ENCODE measurements at places on chromosomes 2 and 18.

GRCh38 chr2:144356402-144356801 lies 163.5 kb downstream of the ZEB2 start:
- no peak for DNase-seq

GRCh38 chr2:231256494-231256893 lies 58.1 kb downstream of the ARMC9 start:
- no peak for DNase-seq

DNA sequence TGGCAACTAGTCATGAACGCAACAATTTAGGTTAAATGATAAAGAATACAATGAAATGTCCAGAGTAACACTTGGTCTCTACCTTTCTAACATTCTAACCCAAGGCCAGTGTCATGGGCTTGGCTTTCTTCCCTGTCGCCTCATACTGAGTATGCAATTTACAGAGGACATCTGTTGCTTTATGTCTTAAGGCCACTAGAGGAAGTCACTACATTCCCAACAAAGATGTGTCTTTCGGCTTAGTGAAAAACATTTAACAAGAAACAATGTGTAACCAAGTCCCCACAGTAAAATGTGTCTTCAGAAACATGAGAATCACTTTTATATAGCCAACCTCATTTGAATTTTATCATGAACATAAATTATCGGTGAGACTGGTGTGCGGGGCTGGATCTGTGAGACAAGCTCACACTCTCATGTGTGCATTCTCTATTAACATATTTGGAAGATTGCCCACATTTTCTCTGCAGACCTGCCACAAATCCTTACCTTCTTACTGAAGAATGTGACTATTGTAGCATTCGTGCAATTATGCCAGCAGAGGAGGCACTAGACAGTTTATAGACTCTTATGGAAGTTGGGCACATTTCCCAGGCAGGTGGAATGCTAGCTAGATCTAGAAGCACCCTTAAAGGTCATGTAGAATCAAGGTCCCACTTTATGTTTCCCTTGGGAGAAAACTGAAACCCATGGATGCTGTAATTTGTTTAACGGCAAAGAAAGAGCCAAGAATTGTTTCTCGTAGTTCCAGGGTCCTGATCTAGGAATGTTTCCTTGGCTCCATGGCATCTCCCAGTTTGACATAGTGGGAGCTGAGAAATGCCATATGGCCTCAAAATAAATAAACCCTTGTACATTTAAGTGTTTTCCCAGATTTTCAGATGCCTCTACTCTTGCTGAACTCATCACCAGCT lies 101.8 kb downstream of the CD226 start:
- DNase-seq = no peak

GRCh38 chr18:10604182-10604581 lies 78.4 kb downstream of the NAPG start:
- DNase-seq = peak; percentile 26

DNA sequence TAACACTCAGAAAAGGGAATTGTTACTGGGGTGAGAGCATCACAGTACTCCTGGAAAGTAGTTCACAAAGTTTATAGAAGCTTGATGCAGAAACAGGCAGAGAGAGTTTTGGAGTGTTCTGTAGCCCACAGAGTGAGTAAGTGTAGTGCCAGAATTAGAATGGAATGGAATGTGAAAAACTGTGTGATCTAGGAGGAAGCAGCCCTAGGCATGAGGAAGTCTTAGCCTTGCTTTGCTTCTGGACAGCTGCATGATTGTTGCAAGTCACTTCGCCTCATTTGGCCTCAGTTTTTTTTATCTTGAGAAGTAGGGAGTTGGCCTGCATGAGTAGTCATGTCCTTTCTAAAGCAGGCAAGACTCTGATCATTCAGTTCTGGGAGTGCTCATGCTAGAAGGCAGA lies 10.9 kb downstream of the SERPINB12 start:
- DNase-seq = no peak

DNA sequence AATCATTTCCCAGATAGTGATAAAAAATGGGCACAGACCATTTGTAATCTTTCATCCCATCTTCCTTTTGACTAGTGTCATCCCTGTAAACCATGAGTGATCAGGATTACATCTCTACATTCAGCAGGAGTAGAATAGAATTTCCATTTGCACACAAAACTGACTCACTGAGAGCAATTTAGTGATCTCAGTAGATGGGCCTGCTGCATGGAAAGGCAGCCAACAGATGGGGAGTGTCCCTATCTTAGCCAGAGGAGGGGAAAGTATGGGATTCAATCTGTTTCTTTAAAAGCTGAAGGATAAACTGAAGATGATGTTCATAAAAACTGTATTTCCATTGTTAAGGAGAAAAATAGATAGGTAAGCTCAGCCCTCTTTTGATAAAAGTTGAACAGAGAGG lies 441.7 kb downstream of the ZNF521 start:
- no peak for DNase-seq

DNA sequence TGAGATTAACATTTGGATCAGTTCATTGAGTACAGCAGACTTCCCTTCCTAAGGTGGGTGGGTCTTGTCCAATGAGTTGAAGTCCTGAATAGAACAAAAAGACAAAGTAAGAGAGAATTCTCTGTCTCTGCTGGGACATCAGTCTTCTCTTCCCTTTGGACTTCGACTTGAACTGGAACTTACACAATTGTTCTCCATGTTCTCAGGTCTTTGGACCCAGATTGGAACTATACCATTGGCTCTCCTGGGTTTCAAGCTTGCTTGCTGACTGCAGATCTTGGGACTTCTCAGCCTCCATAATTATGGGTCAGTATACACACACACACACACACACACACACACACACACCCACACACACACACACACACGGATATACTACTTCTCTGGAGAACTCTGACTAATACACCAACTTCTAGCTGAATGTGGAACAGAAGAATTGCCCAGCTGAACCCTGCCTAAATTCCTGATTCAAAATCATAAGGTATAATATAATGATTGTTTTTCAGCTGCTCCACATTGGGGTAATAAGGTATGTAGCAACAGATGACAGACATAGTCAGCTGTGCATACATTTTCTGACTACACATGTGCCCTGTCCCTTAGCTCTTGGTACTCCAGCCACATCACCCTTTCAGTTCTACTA lies 214.0 kb downstream of the TGIF1 start:
- no peak for DNase-seq

GRCh38 chr2:226874749-226875148 lies 38.9 kb downstream of the RHBDD1 start:
- DNase-seq = no peak

DNA sequence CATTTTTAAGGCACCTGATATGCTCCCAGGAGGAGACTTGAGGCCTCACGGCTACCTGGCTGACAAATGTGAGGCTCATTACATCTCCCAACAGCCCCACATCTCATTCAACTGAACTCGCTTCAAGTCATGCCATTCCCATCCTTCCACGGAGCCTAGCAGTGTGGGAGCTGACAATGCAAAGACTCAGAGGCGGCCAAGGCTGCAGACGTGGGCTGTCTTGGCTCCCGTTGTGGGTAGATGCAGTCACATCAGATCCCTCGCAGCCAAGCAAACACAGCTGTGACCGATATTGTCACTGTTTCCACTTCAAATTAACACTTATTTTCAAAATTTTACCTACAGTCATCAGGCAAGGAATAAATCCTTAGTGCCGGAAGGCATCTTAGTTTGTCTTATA lies 64.0 kb upstream of the TRIB2 start:
- DNase-seq = no peak

DNA sequence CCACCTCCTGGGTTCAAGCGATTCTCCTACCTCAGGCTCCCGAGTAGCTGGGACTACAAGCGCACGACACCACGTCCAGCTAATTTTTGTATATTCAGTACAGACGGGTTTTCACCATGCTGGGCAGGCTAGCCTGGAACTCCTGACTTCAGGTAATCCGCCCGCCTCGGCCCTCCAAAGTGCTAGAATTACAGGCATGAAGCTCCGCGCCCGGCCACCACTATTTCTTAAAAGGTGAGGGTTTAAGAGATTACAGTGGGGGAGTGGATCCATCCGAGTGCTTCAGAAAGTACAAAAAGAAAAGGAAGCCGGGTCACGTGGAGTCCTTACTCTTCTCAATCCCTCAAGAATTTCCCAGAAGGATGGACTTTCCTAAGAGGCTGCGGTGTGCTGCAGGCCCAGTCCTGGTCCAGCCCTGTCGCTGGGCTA lies 146.9 kb downstream of the ANKRD44 start:
- DNase-seq = no peak

DNA sequence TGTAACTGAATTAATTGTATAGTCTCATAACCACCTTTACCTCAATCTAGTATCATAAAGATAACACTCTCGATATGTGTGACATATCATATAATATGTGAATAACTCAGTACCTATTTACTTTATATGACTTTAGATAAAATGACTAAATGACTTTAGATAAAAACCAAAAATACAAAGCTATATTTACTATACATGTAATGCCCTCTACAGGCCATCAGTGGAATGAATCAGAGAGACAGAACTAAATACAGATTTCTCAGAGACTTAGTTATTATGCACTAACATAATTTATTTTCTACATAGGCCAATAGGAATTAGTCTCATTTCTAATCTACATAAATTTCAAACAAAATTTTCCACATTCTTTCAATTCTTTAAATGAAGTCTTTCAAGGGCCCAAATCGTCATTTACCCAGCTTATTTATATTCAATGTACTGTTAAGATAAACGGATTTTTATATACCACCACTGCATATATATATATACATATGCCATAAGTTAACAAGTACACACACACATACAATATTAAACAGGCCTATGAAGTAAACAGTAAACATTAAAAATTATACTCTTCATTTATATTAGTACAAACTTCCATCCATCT lies 219.9 kb downstream of the EXOC6B start:
- DNase-seq = no peak

DNA sequence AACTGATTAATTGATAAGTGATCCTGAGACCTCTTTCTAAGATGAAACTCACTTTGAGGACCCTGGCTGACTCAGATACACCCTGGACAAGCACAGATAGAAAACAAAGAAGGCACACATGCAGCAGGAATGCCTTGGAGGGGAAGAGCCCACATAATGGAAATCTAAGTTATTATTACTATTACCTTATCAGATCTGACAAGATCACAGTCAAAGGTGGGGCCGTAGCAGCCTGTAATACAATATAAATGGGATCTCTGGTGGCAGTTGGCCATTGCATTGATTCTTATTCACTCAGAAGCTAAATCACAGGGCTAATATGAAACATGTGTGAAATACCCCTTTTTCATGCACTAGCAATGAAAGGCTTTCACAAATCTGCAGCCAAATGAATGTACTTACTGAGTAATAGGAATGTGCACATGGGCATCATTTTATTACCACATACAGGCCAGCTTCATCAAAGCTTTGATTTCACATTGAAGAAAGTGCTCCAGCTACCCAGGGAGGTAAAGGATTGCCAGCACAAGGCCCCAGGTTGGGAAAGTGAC lies 84.0 kb downstream of the ZBTB7C start:
- DNase-seq = no peak

DNA sequence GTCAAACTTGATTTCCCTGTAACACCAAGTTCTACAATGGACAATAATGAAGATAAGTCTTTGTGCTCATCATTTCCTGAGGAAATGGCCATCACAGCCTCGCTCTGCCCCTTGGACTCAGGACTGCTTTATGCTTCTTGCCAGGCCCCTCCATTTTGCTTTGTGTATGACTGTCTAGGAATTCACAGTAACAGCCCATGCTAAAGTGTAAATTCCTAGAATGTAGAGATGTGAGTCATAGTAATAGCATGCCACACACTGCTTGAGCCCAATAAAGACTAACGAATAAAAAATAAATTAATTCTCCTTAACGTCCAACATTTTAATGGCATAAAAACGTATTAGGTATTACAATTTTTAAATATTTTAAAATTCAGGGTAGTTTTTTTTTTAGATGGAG lies 226.5 kb downstream of the PID1 start:
- no peak for DNase-seq

DNA sequence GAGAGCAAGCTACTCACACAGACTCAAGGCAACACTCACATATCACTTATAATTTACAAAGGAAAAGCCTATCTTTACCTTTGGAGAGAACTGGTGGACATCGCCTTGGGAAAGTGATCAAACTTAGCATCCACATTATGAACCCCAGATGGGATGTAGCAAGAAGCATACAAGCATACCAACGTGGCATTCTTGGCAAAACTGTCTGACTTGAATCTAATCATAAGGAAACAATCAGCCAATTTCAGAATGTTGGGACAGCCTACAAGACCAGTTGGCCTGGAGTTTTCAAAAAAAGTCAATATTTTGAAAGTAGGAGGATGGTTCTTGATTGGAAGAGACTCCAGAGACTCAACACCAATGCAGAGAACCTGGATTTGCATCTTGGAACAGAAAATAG lies 79.1 kb upstream of the PMAIP1 start:
- DNase-seq = no peak

- DNase-seq = peak; percentile 52
Observed at GRCh38 chr2:64859312-64860212, 129.6 kb upstream of the SLC1A4 start.

- no peak for DNase-seq
Observed at GRCh38 chr2:177419274-177419673, 26.7 kb downstream of the AGPS start.

DNA sequence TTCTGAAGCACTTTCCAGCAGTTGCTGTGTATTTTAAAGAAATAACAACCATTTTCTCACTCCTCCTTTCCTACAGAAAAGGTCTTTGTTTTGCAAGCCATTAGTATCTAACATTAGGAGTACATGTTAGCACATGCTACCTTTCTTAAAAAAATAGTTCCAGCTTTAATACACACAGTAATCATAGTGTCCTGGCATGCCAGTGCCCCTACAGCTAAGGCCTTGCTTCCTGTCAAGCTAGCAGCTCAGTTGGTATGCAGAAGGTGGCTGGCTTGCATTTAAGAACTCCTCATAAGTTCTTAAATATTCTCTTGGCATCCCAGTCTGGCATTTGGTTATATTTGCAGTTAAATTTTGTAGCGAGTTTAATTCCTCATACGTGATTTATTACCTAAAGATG lies 141.3 kb upstream of the IL1R2 start:
- no peak for DNase-seq

DNA sequence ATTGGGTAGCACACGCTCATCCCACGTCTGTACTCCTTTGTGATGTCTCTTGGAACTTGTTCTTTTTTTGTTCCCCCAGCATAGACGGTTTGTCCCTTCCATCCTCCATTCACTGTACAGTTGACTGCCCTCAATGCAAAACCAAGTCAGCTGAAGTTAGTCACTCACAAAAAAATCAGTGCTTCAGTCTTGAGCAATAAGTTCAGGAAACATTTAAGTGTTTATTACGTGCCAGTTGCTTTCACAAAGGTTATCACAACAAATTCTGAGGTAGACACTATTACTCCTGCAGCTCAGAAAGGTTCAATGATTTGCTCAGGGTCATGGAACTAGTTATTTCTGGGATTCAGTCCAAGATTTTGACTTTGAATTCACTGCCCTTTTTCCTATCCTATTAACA lies 102.2 kb downstream of the PDE1A start:
- no peak for DNase-seq

DNA sequence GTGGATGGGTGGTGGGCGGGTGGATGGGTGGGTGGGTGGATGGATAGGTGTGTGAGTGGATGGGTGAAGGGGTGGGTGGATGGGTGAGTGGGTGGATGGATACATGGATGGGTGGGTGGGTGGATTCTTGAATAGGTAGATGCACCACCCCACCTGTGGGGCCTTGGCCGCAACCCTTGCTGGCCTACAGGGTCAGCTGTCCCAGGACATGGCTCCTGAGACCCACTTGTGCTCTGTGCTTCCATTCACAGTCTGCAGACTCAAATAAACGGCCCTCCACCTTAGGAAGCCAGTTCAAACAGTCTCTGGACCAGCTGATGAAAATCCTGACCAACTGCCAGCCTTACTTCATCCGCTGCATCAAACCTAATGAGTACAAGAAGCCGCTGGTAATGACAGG lies 54.4 kb downstream of the MYO7B start:
- no peak for DNase-seq

All from GM12892 (cell line).